ENCODE measurements at places on chromosomes 7 and 10. TPM values are rescaled to one million over a fixed set of nuclear protein-coding genes. Genes with fewer than 3 reads are reported as not detected.

DNA sequence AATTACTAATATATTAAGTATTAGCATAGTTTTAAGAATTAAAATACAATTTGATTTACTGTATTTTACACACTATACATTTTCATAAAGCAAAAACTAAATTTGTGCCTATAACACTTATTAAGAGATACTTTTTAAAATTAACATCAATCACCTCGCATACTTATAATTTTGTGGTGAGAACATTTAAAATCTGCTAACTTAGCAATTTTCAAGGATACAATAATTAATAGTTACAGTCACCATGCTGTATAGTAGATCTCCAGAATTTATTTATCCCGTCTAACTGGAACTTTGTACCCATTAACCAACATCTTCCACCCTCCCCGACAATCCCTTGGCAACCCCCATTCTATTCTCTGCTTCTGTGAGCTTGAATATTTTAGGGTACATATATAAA is 47.5 kb downstream of the RELN start:
- no peak for DNase-seq

Gene GPR22
- not detected for total RNA-seq

- DNase-seq = no peak
These were observed 237.3 kb upstream of the SP8 start for GRCh38 chr7:21023841-21024484.

DNA sequence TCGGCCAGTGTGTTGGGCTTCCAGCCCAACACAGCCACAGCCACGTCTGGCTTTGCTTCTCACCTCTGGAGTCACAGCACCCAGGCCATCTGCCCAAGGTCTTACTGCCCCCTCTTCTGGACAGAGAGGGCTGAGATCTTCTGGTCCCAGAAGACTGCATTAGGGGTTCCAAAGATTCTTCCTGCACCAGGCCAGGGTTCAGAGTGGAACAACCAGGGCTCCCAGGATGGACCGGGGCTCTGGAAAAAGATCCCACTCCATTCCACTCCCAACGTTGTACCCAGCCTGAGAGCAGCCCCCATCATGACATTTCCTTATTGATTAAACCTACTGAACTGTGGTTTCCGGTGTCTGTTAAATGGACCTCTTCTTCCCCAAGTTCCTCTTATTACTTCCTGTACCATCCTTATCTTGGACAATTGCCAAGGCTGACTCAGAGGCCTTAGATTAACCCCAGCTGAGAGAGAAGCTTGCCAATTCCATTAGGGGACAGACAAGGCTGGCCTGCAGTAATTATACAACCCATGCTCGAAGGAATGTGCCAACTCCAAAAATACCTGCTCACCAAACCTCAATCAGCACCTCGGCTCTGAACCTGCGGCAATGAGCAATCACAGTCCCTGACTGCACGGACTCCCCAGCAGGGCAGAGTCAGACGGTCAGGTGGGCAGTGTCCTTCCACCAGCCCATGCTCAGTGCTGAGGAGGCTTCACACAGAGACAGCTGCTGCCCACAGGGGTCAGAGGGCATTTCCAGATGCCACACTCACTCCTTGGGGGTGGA is 47.9 kb upstream of the NPFFR1 start:
- DNase-seq = peak; percentile 90

GRCh38 chr10:27626890-27627289 is 118.7 kb downstream of the MKX start:
- DNase-seq = no peak

DNA sequence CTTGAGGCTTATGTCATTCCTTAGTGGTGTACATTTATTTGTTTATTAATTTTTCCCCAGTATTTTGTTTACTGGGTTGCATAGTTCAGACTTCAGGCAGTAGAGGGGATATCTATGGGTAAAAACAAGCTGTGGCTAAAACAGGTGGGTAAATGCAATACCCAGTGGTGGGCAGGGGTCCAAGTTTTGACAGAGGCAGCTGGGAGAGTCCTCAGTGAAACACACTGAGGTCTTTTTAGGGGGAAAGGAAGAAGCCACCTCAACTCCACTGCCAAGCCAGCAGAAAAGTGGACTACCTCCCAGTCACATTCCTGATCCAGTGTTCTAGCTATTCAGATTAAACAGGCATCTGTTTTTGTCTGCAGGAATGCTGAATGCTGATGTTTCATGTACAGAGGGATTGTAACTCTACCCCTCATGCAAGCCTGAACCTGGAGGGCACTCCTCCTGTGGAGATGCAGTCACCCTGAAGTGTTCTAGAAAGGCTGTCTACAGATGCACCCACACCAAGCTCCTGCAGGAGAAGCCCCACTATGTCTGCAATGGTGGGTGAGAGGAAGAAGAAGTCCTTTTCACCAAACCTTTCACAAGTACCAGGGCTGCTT is 757.8 kb downstream of the INHBA start:
- DNase-seq = no peak

DNA sequence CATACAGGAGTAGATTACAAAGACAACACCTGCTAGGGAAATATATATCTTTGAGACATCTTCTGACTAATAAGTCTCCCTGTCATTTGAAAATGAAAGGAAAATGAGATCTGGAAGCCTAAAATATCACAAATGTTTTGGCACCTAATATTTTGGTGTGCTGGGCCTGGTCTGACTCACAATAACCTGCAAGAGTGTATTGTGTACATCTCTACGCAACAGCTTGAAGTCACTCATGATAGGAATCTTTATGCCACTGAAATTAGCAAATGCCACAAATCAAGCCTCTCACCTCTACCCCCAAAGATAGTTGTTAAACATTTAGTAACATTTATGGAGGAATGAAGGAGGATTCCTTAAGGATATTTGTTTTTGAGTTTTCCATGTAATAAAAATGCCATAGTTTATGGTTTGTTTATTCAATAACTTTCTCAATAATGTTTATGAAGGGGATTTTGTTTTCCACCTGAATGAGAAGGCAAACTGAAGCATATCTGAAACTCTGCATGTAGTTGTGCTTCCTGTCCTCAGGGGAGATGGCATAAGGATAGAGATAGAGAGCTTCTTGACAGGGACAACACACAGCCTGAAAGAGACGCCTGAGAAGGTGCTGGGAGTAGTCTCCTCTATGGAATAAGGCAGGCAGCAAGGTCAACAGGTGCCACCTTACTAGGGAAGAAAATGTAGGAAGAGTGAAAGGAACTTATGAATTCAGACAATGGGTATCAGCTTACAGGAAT is 197.4 kb downstream of the AHR start:
- DNase-seq = no peak

Gene NUTM2E
- not detected for total RNA-seq
